ENCODE measurements at places on chromosomes 12 and 14. TPM values are rescaled to one million over a fixed set of nuclear protein-coding genes. Genes with fewer than 3 reads are reported as not detected.

TMEM229B gene
- 1.5 TPM for total RNA-seq

R3HDM2 gene
- total RNA-seq: 77.8 TPM

KIF26A gene
- total RNA-seq: 5.8 TPM

GPD1 gene
- total RNA-seq: 49.5 TPM

RIMKLB gene
- total RNA-seq: 11.8 TPM

GRCh38 chr12:98406378-98406777, 109.0 kb upstream of the TMPO start:
- no peak for DNase-seq

- DNase-seq: no peak
Measured at GRCh38 chr12:98951406-98951805, 306.3 kb downstream of the APAF1 start.

DNA sequence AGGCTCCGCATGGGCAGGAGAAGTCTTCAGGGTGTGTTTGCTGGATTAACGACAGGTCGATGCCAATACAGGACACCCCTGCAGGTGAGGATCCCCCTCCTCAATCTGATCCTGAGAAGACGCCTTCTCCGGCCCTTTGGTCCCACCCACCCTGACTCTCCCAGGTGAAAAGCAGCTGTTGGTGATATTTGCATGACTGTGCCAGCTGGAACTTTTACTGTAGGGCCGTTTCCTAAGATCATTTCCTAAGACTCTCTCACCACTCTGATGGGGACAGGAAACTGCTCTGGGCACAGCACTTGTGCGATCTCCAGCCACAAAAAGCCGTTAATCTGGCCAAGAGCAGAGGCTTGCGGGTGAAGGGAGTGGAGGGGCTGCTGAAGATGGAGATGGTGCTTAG, 16.8 kb upstream of the EIF5 start:
- DNase-seq: peak; percentile 42

DNA sequence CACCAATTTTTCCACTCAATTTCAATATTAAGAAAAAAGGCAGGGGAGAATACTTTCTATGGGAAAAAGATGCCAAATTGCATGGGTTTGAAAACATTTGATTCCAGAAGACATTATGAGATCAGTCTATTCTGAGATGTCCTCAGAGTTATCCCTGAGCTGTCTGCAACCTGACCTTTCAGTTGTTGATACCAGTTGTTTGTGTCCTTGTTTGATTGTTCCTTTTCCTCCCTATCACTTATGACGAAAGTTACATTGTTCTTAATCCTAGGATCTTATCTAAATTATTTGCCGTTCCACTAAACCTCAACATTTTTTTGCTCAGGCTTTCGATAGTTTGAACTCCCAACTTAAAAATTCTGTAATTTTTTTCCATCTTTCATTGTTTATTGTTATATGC, 336.3 kb upstream of the NOVA1 start:
- DNase-seq: no peak

DNA sequence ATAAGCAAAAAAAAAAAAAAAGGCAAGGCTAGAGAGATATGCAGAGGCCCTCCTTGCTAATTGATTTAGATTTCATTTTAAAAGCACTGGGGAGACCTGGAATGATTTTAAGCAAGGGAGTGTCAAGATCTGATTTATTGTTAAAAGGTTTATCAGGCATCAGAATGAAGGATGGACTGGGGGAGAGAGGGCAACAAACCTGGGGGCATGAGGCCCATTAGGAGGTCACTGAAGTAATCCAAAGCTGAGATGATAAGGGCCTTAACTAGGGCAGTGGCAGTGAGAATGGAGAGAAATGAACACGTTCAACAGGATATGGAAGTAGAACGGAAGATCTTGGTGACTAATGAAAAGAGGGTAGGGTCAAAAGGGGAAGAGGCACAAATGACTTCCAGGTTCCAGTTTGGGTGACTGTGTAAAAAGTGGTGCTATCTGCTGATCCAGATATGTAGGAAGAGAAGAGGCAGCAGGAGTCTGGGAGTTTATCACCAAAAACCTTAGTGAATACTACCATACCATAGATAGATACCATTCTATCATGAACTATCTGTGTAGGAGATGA, 24.0 kb downstream of the KITLG start:
- DNase-seq: no peak

- no peak for DNase-seq
Measured at GRCh38 chr14:52352061-52352491, 38.0 kb downstream of the PTGER2 start.

DNA sequence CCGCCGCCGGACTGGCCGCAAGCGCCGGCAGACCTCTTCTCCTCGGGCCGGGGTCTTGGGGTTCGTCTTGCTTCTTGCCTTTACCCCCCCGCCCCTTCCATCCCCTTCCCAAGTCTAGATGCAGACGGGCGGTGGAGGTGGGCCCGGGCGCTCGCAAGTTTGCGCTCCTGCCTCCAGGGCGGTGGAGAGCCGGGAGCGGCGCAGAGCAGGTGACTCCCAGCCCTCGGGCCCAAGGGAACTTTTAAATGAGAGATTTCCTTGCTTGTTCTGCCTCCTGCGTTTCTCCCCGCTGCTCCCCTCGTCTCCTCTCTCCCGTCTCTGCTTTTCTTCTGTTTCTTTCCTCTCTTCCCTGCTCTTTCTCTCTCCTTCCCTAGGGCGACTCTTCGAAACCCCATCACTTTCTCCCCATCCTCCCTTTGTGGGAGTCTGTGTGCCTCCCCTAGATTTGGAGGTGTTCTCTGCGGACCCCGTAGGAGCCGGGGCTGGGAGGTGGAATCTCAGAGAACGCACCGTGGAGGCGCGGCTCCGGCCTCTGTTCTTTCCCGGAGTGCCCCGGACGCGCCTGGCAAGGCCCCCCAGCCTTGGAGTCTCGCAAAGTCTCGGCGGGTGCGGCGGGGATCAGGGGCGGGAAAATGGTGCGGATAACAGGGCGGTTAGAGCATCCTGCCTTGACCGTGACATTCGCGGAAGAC, 114.7 kb upstream of the MYL2 start:
- no peak for DNase-seq

- no peak for DNase-seq
Measured at GRCh38 chr12:32444895-32445294, 45.5 kb downstream of the FGD4 start.

DNA sequence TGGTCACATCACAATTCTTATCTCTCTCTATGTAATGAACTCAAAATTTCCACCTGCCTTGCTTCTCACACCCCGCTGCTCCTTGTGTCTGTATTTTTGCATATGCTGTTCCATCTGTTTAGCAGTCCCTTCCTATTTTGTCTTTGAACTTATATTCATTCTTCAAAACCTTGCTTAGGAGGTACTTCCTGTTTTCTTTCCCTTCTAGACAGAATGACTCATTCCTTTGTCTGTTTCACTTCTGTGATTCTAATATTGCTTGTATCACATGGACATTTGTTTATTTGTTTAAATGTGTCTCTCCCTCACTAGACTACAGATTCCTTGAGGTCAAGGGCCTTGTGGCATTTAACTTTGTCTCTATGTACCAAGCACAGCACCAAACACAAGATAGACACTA, 424.2 kb downstream of the ETNK1 start:
- no peak for DNase-seq

- no peak for DNase-seq
Measured at GRCh38 chr12:23204933-23205778, 580.2 kb downstream of the ETNK1 start.

DNA sequence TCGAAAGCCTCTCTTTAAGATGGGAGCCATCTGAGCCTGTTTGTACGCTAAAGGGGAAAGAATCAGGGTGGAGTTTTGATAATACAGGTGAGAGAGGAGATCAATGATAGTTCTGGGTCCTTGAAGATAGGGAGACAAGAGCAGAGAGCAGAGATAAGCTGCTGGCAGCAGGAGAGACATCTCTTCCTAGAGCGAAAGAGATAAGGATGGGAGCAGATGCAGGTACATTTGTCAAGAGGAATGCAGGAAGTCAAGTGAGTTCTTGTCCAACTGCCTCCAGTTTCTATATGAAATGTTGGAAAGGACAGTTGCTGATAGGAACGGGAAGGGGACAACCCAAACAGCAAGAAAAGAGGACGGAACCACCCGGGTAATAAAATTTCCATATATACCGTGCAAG, 24.7 kb upstream of the HIF1A start:
- DNase-seq: no peak

GRCh38 chr12:124397399-124397679, 102.4 kb downstream of the RFLNA start:
- DNase-seq: no peak

DNA sequence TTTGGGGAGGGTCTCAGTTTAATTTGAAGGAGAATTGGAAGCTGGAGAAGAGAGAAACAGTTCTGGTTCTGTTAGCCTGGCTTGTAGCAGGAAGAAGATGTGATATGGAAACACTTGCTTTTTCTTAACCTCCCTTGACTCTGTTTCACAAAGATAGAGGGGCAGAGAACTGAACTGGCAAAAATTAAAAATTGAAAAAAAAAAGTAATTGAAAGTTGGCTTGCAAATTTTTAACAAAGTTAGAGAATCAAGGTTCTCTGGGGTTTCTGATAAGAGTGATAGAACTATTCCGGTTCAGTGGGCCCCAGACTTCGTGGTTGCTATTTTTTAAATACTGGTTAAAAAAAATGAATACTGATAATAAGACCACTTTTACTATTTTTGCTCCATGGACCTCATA, 2.8 kb downstream of the CRADD start:
- DNase-seq: no peak

GRCh38 chr14:22073801-22074200, 400.2 kb upstream of the OR4E1 start:
- no peak for DNase-seq

- DNase-seq: no peak
Measured at GRCh38 chr12:113882690-113883089, 83.4 kb downstream of the RBM19 start.

GRCh38 chr12:50642035-50642451, 121.9 kb upstream of the ATF1 start:
- DNase-seq: no peak

DNA sequence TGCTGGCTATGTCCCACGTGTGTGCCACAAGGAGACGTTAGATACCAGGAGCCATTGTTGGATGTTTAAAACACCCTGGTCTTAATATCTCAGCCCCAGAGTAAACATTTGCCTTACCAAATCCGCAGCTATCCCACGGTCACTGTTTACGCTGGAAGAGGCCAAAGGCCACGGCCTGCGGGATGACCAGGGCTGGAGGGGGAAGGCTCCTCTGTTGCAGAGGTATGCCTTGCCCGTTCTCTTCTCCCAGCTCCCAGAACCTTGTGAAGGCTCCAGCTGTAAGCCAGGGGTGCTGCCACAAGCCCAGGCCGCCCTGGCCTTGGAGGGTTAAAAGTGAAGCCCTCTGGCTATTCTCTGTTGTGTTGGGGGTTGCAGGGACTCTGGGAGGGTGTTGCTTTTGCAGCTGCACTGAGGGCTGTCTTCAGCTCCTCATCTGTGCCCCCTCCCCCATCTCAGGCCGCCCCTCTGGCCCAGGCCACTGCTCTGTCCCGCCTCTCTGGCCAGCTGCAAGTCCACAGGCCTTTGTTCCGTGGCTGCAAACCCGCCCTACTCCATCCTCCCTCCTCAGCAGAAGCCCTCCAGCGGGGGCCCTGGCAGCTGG, 2.5 kb downstream of the PLEKHG3 start:
- peak; percentile 64 for DNase-seq

DNA sequence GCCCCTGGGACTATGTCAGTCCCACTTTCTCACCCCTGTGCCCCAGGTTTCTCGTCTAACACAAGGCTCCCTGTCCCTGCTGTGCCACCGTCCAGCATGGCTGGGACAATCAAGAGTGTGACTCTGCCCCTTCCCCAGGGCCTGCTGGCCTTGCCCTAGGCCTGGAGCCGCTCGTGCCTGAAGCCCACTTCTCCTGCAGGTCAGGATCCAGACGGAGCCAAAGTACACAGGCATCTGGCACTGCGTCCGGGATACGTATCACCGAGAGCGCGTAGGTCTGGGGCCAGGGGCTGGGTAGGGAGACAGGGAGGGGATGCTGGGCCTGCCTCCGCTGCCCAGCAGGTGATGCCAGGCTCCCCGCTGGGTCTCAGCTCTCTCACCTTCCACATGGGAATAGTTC, 2.8 kb downstream of the SLC25A47 start:
- DNase-seq: no peak

DNA sequence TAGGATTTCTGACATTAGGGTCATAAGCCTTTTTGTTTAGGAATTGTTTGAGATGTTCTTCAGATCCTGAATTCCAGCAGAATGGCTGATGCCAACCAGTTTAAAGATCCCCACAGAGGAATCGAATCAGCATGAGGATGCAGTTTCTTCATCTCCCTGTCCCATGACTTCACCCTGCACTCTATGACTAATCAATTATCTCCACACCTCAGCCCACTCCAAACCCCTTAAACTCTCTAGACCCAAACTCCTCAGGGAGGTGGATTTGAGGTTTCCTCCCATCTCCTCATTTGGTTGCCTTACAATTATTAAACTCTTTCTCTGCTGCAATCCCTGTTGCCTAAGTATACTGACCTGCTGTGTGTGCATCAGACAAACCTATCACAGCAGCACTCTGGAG, 86.5 kb upstream of the CRY1 start:
- DNase-seq: no peak

GRCh38 chr12:109289004-109289403, 20.1 kb downstream of the FOXN4 start:
- DNase-seq: no peak

DNA sequence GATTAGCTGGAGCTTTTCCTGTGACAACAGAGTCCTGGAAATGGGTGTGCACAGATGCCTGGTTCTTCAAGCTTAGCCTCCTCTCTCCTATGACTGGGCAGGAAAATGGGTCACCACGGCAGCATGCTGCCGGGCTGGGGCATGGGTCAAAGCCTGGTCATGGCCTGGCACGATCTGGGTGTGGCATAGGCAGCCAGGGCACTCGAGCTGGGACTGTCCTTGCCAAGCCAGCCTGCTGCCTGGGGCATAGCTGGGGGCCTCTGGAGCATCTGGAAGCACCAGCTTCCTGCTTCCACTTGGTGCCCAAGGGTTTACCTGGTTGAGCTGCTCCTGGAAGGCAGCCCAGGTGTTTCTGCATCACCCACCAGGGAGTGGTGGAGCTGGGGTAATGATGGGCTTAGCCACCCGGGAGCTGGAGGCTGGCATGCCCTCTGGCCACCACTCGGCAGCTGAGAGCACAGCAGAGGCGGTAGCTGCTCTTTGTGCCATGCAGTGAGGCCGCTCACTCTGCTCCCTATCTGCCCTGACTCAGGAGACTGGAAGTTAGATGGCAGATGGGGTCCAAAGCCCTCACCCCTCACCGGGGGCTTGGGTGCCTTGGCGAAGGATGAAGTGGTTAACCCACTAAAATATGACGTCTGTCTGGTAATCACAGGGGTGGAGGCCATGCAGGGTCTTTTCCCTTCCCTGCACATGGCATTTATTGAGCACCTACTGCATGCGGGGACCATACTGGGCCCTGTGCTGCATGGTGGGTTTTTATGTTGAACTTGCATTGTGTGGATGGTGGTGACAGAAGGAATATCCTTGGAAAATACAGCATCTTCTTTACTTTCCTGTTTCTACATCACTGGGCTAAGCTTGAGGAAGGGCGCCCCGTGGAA, 1.7 kb downstream of the OTUB2 start:
- no peak for DNase-seq
